ENCODE measurements at places on chromosomes 2 and 18.

DNA sequence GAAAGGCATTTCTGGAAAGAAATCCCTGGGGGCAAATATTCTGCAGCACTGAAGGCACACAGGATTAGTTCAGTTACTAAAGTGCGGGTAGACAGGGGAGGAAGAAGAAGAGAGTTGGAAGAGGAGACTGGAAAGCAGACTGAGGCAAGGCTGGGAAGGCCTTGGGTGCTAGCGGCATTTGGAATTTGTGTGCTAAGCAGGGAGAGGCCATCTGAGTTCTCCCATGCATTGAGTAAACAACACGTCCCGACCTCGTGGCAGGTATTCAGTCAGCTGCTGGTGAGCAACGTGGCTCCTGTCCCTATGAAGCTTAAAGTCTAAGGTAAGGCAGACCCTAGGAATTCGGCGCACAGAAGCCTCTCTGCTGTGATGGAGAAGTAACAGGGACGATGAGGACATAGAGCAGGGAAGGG lies 30.7 kb downstream of the ATP8B1 start:
- no peak for DNase-seq

- no peak for DNase-seq
Observed at GRCh38 chr2:180983468-180984242, 3.2 kb downstream of the UBE2E3 start.

- no peak for DNase-seq
Observed at GRCh38 chr2:63866009-63866709, 24.5 kb downstream of the UGP2 start.

GRCh38 chr18:49305688-49306336 lies 154.6 kb downstream of the DYM start:
- no peak for DNase-seq

DNA sequence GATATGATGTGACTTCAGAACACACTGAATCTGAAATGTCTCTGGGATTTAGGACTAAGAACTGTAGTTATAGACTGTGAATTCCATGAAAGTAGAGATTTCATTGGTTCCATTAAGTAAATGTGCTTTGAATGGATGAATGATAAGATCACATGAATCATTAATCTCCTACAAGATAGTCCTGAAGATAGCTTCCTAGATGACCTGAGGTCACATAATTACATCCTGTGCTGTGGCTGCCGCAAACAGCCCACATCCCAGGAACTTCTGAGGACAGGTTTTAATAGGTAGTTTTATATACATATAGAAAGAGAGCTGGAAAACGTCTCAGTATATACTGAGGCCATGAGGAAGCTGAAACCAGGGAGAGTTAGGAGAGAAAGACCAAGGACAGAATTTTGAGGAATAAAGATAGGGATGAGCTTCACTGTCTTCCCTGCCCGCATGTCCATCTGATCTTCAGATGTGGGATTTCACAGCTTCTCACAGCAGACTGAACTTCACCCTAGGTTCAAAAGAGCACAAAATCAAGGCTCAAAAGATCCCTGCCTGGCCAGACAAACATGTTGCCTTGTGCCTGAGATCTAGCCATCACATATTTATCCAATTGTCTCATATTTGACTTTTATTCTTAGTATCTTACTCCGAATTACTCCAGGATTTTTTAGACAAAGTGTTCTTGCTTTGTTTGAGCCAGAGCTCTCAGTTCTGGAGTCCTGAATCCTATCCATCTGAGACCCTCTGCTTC lies 188.2 kb downstream of the IRS1 start:
- no peak for DNase-seq

DNA sequence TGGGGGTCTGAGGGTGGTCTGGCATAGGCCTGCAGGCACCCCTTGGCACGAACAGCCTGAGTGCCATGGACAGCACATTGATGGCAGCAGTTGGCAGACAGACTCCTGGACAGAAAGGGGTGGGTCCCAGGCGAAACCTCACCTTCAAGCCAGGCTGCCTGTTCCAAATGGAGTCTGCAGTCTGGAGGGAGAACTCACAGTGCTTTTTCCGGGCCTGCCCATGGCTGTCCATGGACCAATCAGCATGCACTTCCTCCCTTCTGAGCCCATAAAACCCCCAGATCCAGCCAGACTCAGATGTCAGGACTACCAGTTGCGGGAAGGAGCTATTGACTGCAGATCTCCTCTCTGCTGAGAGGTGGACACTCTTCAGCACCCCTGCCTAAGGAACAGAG lies 694.6 kb upstream of the ACVR2A start:
- no peak for DNase-seq

DNA sequence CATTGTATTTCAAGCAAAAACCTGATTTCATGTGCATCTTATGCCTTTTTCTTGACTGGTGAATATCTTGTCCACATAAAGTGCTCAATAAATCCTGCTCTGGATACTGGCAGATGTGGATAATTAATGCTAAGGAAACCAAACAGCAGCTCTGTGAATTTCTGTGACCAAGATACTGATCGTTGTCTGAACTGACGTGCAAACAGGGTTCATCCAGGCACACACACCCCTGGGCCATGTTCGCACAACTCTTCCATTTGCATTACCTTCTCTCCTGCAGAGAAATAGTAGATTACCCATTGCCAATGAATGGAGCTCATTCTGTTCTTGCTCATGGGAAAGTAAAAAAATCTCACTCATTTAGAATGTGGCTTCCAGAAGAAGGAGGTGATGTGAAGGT lies 316.2 kb upstream of the TRIB2 start:
- DNase-seq: no peak

DNA sequence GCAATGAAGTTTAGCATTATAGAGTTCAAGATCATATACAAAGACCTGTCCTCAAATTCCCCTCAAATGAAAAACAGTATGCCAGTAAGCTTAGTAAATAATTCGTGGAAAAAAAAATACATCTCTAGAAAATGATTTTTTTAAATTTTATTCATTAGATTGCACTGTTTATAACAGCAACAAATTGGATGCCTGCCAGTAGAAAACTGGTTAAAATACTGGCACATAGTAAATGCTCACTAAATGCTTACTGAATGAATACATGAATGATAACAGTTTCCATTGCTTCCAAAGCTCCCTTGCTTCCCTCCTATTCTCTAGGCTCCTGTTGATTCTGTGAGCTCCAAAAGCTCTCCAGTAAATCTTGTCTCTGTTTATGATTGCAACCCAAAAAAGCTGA lies 25.5 kb upstream of the SEH1L start:
- DNase-seq: no peak

DNA sequence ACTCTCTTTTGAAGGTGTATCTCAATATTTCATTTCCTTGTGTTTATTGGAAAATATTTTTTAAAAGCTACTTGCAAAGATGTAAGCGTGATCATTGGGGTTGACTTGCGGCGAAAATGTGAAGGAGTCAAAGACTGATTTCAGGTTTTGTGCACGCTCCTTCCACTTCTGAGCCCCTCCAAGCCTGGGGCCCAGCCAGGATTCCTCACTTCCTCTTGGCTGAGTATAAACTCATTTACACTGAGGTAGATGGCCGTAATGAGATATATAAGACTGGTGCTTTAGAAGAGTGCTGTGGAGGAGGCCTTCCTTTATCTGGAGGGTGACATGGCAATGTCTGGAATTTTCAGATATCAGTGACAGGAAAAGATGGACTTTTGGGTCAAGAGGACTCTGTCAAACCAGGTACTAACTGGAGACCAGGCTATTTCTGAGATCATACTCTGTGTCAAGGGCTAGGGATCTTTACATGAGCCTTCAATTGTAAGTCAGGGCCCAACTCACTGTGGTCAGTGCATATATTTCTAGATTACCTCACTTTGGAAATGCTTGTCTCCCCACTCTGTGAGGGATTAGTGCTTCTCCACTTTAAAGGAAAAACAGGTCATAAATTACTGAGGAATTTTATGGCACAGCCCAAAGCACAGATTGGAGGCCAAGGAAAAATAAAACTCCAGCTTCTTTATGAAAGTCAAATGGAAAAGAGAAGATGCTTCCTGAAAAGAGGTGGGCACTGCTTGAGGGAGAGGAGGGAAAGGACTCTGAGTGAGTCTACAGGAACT lies 22.8 kb downstream of the PRKCE start:
- no peak for DNase-seq

GRCh38 chr18:24878289-24878688 lies 417.9 kb downstream of the HRH4 start:
- no peak for DNase-seq

- no peak for DNase-seq
Observed at GRCh38 chr18:53417003-53417402, 807.5 kb downstream of the MBD2 start.

DNA sequence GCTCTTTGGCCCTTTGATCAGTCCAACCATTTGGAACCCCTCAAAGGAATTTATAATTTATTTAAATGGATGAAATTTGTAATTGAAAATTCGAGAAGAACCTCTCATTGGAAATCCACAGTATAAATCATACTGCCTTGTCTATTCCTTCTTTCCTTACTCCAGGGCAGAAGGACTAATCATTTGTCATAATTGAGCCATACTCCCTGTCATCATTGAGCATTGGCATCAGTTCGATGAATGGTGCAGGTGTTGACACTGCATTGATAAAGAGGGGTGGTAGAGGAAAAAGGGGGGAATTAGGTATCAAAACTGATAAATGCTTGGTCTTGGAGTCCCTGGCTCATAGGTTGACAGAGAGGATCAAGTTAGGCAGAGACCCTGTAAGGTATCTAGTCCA lies 2.0 kb downstream of the VSNL1 start:
- no peak for DNase-seq

DNA sequence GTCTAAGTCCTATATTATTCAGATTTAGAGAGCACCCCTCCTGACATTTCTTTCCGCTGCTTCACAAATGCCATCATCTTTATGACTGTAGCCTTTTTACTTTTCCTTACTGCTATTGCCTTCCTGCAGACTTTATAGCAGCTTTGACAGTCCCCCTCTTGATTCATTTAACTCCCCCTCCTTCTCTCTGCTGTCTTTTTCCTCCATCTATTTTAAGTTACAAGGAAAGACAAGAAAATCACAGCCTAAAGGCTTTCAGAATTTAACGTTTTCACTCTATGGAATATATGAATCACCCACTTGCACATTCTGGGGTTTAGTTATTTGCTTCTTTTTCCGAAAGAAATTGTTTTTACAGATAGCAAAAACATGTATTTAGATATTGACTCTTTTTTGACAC lies 183.4 kb upstream of the SETBP1 start:
- no peak for DNase-seq

DNA sequence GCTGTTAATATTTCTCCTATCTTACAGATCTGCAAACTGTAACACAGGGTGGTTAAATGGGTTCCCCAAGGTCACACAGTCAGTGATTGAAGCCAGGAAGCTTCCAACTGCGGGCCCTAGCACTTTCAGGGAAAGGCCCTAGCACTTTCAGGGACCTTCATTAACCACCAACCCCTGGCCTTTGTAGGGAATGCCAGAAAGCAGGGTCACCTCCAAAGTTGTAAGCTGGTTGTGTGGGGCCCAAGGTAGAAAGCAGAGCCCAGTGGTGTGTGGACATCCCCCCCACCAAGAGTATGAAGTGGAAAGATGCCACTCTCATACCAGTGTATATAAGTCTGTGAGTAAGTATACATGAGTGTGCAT lies 4.4 kb downstream of the DLX2 start:
- no peak for DNase-seq

- DNase-seq: no peak
Observed at GRCh38 chr2:240782886-240783818, 36.9 kb downstream of the KIF1A start.

- peak; percentile 27 for DNase-seq
Observed at GRCh38 chr2:43877782-43878464, 39.2 kb downstream of the ABCG8 start.

DNA sequence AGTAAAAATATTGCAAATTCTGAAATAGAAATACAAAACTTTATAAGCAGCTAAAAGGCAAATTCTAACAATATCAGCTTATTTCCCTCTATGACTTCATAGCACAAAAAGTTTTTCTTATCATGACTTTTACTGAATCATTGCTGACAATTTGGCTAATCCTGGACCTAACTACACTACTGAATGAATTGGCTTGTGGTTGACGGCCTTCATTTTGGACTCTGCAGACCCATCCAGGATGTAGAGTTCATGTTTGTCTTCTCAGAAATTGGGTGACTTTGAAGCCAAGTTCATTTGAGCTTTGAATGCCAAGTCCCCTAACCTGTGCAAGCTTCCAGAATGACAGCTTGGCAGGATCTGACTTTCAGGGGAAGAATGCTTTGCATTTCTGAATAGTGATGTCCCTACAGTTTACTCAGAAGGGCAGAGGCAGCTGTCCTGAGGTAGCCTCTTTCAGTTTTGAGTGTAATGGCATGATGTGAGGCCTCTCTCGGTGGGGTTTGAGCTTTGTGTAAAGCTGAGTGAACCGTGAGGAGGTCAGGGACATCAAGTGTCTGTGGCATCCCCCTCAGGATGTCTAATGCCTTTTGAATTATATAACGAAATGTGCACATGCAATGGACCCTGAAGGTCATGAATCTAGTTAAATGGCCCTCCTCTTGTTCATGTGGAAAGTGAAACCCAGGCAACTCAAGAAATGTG lies 48.0 kb downstream of the EFEMP1 start:
- DNase-seq: no peak

Measured in stimulated activated CD8-positive, alpha-beta memory T cell treated with anti-CD3 and anti-CD28 coated beads, Interleukin-4, amount 100 ng/mL, for 1 hour (primary cell).